A549 treated with CORT108297 at 1 μM for 4 hours (cell line): ENCODE measurements at places on chromosomes 6 and 20. TPM values are rescaled to one million over a fixed set of nuclear protein-coding genes. Genes with fewer than 3 reads are reported as not detected.

The SGK2 gene
- 7.1 to 8.2 TPM (median 7.7 TPM) in 5 replicates for total RNA-seq

The DCDC2 gene
- total RNA-seq = 2.8 to 3.5 TPM (median 3.2 TPM) in 5 replicates

The CST2 gene
- total RNA-seq = 0.10 to 0.32 TPM (median 0.13 TPM) in 3 of 5 replicates, not detected in the others

The HLA-DMA gene
- 2.4 to 3.6 TPM (median 2.7 TPM) in 5 replicates for total RNA-seq

The WFDC2 gene
- 0.20 to 0.23 TPM in 2 of 5 replicates, not detected in the others for total RNA-seq
